Aorta (tissue), 5 donors: ENCODE measurements at places on chromosomes 16 and 17. TPM values are rescaled to one million over a fixed set of nuclear protein-coding genes. Genes with fewer than 3 reads are reported as not detected.

Gene ADGRG3
- total RNA-seq: 0.84 TPM

DNA sequence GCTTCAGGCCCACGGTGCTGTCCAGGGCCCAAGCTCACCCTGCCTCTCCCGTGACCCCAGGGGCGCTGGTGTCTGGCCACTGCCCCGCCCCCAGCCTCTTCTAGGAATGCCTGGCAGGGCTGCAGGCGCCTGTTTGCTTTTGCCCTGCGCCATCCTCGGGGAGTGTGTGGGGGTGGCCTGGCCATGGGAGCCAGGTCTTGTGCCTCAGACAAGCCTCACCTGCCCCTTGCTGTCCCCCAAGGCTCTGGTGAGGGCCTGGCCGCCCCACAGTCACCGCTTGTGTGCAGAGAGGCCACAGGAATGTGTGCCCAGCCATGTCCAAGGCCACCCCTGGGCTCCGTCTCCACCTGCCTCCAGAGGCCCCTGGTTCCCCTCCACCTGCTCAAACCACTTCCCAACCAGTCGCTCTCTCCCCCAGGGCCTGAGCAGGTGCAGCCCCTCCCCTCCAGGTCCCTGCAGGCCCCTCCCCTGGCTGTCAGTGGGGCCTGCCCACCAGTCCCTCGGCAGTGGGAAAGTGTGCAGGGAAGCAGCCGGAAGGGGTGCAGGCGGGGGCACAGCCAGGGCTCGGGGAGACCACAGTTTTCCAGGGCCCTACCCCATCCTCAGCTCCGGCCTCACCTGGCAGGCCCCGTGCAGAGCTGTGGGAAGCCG lies 841 bp upstream of the IGFALS start:
- no peaks in the 10 kb centered on the region for H3K27me3 ChIP-seq
- no peak overlapping the region for H3K27ac ChIP-seq
- H3K36me3 ChIP-seq: no peaks in the 10 kb centered on the region

Gene RHBDL1
- total RNA-seq: 0.88 TPM

GRCh38 chr16:81875461-81875860 lies 96.4 kb downstream of the PLCG2 start:
- no peaks in the 10 kb centered on the region for H3K4me1 ChIP-seq
- H3K4me3 ChIP-seq: no peak overlapping the region
- no peaks in the 10 kb centered on the region for H3K36me3 ChIP-seq

DNA sequence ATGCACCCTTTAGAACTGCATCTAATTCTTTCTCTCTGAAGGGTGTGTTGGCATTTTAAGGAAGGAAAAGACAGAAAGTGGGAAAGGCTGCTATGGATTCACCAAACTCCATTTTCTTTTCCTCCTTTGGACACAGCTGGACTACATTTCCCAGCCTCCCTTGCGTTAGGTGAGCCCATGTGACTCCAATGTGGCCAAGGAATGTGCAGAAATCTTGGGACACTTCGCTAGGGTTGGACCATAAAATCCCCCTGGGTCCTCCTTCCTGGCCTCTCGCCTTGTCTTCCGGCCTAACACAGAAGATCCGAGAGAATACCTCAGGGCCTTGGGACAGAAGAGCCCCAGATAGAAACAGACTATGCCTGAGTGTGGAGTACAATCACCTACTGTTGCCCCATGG lies 56.3 kb downstream of the ABCC12 start:
- H3K36me3 ChIP-seq: no peaks in the 10 kb centered on the region
- no peak overlapping the region for H3K4me3 ChIP-seq
- DNase-seq: no peak
- no peaks in the 10 kb centered on the region for H3K27me3 ChIP-seq
- H3K4me1 ChIP-seq: no peaks in the 10 kb centered on the region

DNA sequence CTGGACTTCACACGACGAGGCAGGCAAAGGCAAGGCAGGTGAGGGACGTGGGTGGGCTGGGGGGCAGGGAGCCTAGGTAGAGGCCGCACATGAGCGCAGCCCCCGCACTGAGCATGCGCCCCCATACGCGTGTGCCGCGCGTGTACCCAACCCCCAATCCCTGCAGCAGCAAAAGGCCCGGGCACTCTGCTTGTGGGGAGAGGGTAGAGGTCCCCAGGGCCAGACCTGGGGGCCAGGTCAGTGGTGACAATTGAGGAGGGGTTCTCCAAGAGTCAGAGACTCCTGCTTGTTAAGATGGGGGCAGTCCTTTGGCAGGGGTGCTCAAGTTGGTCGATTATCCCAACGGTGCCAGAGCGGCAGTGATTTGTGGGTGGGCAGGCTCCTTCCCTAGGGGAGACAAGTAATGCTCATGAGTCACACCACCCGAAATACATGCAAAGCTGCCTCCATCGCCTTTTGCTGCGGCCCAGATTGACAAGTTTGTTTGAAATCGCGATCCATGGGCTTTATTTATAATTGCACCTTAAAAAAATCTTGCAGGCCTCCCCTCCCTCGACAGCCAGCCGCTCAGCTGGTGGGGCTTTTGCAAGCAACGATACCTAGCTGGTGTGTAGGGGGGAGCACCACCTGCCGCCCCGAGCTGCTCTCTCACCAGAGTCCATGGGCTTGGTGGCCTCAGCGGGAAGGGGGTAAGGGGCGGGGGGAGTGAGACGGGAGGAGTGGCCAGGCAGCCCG lies 1.1 kb upstream of the GIT1 start:
- H3K27ac ChIP-seq: peak overlapping the region; percentile 71
- no peaks in the 10 kb centered on the region for H3K27me3 ChIP-seq
- peaks cover 2% of the 10 kb centered on the region for H3K4me1 ChIP-seq
- H3K36me3 ChIP-seq: no peaks in the 10 kb centered on the region

DNA sequence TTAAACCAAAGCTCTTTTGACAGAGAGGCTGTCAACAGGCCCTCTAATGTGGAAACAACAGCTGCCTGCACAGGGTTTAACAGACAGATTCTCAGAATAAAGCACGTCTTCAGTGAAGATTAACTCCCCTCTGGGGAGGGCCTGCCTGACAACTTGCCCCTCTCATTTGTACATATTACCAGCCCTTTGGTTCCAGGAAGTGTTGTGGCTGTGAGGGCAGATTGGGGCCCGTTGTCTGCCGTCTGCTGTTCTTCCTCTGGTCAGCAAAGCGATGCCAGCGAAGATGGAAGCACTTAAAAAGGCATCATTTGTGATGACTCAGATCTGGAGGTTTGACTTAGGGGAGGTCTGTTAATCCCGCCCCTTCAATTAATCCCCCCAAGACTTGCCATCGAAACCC lies 177.0 kb upstream of the IRX6 start:
- H3K27ac ChIP-seq: no peak overlapping the region
- no peaks in the 10 kb centered on the region for H3K36me3 ChIP-seq
- no peak overlapping the region for H3K4me3 ChIP-seq

DNA sequence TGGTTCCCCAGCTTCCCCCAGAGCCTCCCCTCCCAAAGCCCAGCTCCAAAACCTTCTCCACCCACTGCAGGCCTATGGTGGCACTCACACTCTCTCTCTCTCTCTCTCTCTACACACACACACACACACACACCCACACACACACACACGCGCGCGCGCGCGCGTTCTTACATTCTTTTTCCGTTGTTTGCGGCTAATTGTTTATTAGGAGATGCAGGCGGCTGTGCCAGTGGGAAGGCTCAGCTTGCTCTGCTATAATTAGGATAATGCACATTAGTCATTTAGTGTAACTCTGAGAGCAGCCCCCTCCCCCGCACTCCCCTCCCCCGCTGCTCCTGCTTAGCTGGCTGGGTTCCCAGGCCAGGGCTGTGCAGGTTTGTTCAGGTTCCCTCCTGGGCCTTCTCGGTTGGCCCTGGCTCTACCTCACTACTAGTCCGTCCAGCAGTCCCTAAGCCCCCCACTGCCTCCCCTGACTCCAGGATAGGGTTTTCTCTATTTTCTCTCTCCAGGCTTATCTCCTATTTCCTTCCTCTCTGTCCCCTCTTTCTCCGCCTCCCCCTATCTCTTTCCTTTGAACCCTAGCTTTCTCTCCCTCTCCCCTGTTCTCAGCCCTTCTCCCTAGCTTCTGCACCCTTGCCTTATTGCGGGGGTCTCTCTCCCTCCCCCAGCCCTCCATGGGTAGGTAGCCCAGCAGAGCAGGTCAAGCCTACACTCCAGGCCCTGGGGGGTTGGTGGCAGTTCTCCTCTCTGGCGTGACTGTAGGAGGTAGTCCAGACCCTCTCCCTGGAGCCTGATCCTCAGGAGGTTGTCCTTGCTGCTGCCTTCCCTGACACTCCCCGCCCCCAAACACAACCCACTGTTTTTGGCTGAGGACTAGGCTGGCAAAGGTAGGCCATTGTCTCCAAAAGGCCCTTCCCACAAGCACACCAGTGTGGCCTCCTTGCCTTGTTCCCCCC lies 34.0 kb downstream of the TMEM132E start:
- no peaks in the 10 kb centered on the region for H3K4me1 ChIP-seq
- H3K36me3 ChIP-seq: no peaks in the 10 kb centered on the region
- H3K27me3 ChIP-seq: no peaks in the 10 kb centered on the region
- no peak for DNase-seq
- H3K27ac ChIP-seq: no peak overlapping the region
- no peak overlapping the region for H3K4me3 ChIP-seq
